HTR-8/SVneo (cell line): ENCODE measurements at places on chromosomes 3 and 15.
A peak's percentile ranks its signal among the peaks of the same experiment; 100 is the strongest.

- no peak for DNase-seq
These were observed 63.6 kb downstream of the CLDN1 start for GRCh38 chr3:190258634-190259033.

- DNase-seq = no peak
These were observed 1686.7 kb downstream of the SI start for GRCh38 chr3:163391407-163392181.

DNA sequence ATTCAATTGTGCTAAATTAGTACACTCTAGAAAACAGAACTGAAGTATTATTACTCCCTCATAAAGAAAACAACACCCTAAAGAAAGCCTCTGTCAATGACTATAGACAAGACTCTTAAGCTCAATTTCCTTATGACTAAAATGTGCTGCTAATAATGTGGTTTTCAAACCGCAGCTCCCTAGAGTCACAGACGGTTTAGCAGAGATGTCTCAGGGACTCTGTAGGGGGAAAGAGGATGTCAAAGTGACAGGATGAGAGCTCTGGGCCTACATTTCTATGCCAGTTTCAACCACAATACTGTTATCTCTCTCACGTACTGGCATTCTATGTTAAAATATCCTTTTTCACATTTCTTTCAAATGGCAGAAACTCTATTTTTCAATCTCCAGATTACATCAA lies 37.6 kb upstream of the WDR49 start:
- DNase-seq = no peak

- peak; percentile 22 for DNase-seq
These were observed 27.1 kb downstream of the CGGBP1 start for GRCh38 chr3:88031642-88032077.

DNA sequence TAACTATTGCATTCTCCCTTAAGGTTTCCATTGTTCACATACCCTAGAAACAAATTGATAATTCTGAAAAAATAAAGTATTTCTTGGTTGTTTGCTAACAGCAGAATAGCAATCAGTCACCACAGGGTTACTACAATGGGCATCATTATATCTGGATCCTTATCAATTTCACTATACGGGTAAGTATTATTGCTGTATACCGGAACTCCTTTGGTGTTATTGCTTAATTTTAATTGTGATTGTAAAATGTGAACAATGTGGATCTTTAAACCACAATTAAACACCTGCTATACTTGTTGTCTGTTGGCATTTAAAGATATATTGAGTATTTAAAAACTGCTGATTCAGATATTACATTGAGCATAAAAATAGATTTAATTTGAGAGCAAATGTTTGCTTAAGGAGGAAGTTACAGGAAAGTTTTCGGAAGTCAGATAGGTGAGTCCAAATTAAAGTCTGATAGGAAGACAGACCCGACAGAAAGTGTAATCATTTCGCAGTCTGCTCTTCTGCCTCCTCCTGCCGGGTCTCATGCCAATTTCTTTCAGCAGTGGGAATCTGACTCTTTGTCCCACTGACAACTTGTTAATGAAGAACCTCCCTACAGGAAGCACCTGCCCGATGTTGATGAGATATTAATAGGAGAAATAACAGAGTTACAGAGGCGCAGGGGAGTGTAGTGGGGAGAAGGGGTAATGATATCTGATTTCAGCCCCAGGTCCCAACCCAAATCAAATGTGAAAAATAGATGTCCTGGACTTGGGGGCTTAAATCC lies 169.7 kb upstream of the TBC1D5 start:
- DNase-seq = no peak

DNA sequence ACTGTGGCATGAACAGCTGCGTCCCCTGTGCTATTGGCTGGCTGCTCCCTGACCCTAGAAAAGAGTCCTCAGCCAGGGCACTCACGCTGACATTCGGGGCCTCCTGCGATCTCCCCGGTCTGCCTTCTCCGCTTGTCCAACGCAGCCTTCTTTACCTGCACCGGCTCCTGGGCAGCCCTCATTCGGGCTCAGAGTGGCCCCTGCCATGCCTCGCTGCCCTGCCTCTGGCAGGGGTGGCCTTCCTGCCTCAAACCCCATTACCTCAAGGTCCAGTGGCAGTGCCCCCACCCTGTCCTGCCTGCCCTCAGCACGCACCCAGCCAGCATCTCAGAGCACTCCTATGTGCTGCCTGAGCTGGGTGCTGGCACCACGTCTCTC lies 86.5 kb downstream of the TBC1D2B start:
- no peak for DNase-seq

DNA sequence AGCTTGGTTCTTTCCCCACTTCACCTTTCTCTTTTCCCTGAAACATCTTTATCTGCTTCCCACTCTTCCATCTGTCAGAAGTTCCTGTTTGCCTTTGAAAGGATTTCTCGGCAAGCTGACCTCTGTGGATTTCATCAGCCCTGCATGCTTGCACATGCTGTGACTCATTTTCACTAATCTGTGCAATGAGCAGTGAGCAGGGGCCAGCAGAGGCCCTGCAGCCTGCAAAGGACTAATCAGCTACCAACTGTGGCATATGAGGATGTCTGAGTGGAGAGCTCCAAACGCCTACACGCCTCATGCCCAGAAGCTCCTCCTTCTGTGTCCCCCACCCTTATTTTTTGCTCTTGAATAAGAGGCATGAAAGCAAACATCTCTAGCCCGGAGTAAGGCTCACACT lies 333.0 kb upstream of the SEMA6D start:
- DNase-seq = peak; percentile 44

DNA sequence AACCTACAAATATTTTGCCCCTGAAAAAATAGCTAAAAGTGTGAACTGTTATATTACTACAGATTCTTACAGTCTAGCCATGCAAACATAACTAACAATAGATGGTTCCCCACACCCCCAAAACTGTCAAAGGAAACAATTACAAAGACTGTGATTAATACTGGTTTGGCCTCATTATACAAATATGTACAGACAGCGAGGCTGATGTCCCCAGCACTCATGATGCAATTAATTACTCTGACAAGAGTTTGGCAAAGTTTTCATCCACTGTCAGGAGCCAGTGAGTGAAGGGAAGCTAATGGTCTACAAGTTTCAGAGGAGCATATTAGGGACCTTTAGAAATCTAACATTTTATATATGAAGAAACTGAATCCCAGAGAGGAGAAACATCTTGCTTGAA lies 61.0 kb downstream of the HMG20A start:
- peak; percentile 38 for DNase-seq

GRCh38 chr15:96363707-96364106 lies 33.2 kb downstream of the NR2F2 start:
- no peak for DNase-seq

GRCh38 chr15:77851691-77852090 lies 219.0 kb upstream of the LINGO1 start:
- DNase-seq = no peak

DNA sequence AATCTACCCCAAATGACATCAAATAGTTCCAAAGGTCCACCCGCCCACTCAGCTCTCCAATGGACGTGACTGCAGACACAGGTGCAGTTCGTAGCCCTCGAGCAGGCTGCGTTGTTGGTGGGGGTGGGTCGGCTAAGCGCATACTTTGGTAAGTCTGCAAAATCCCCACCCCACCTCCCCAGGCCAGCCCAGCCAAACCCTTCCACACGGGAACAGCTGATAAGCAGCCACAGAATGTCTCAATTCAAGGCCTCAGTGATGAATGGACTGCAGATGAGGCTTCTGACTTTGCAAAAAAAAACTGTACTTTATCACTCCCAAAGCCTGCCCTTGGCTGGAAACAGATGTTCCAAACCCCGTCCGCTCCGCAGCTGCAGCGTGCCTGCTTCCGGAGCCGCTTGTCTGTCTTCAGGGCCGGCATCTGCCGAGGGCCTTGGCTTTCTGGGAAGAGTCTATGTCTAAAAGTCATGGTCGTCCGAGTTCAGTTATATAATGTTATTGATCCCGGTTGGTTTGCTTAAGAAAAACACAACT lies 38.2 kb downstream of the PCSK6 start:
- DNase-seq = no peak

DNA sequence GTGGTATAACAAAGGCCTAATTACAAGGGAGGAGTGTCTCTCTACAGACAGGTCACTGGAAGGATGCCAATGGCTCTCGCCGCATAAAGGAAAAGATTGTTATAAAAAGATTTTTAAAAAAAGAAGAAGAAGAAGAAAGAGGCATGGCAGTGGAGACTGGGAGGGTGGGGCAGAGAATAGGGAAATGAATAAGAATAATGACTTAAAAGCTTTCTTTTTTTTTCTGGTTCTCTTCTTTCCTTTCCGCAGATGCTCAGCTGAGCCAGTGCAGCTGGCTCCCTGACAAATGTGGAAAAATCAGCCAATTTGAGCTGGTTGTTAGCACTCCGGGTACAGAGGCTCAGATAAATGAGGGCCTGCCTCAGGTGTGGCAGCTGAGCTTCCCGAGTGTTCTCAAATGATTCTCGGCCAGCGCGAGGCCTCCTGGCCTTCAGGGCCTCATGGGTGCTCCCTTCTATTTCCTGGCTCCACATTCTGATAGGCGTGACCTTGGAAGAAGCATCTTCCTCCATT lies 234.1 kb downstream of the RORA start:
- DNase-seq = no peak

DNA sequence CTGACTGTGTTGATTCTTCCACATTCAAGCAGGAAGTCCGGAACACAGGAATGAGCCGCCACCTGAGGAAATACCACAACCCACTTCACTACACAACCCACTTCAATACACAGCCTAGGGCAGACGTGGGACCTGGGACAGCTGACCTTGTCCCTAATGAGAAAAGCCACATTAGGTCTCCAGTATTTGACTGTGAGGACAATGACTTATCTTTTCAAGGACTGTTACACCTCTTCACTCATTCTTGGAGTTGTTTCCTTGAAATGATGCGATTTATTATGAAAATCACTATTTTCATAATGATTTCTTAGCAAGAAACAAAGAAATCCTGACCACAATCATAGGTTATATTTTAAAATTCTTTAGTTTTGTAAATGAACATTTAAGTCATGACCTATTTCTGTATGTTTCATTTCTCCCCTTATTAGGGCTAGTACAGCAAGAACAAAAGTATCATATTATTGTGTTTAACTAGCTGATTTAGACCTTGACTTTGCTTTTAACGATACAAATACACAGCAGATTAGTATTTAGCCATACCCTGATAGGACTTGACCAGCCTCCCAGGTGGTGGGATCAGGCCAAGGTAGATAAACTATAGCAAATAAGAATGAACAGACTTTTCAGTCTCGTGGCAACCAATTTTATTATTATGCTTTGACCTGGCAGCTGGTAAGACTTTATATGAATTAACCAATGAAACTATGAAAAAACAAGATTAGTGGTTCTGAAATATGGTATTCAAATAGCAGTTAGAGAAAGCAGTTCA lies 6.0 kb downstream of the RAB27A start:
- no peak for DNase-seq

GRCh38 chr3:109337393-109337792 lies at the start of gene DPPA4:
Gene DPPA4 (minus strand): TSS chr3:109337546. CDS start chr3:109337517, 29 bp downstream.
- DNase-seq = no peak

DNA sequence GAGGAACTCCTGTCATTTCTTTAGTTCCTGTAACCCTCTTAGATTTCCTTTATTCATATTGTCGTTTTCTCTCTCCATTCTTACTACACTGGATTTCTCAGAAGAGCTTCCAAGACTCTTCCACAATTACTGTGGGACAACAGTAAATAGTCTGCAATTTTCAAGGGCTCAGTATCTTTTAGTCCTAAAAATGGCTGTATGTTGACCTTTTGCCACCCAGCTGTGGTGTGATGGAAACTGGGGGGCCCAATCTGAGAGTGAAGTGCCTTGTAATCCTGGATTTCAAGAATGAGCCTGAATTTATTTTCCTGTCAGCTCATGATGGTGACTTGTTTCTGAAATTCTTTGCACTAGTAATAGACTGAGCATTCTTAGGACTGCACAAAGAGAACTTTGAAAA lies 277.6 kb upstream of the RASGRP1 start:
- no peak for DNase-seq

- no peak for DNase-seq
These were observed 82.1 kb downstream of the ATP2B2 start for GRCh38 chr3:10423171-10423882.

DNA sequence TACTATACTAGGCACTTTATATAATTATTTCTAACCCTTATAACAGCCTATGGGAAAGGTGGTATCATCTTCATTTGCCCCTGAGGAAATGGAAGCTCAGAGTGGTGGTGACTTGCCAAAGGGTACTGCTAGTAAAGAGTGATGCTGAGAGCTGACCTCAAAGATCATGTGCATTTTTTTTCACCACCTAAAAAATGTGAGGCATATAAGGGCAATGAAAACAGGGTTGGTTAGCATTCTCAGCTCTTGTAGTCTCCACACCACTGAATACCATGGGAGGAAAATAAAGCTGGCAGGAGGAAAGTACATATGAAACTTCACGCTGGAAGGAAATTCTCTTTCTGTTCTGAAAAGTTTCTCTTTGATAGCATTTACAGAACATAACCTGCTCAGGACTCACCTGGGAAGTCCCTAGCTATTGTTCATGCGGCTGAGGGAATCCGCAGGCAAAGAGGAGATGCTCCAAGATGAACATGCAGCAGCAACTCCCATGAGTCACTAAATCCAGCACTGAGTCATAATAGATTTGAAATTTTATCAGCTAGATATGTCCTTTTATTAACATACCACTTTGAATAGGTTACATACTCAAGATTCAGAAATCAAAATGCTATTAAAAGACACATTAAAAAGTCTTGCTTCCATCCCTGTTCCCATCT lies 17.3 kb downstream of the FAIM start:
- peak; percentile 23 for DNase-seq

DNA sequence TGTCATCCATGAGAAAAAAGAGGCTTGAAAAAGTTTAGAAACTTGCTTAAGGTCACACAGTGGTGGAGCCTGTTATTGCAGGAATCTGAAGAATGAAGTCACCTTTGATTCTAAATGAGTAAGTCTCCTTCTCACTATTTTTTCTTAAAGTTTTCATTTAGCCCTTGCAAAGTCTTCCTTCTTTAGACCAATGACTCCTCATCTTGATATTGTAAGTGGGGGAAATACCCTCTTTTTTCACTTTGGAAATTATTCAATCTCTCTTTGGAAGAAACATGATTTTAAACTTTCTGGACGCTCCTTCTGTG lies 787 bp upstream of the SLMAP start:
- DNase-seq = peak; percentile 10

- no peak for DNase-seq
These were observed 25.6 kb downstream of the KCNH8 start for GRCh38 chr3:19173945-19174344.

DNA sequence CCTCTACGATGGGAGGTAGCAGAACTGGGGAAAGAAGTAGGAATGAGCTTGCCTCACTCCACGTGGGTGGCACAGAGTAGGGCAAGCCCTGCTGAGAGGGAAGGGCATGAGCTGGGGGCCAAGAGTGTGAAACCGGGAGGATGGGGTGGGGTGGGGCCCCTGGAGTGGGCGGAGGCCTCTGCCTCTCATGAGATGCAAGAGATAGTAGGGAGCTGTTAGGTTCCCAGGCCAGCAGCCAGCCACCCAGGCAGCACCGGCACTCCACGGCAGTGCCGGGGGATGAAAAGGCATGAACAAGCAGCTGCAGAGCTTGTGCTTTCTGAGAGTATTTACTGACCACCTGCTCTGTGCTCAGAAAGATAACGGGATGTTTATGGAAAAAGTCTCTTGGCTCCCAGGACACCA lies 24.4 kb upstream of the PLA2G4E start:
- no peak for DNase-seq
